ENCODE measurements at places on chromosomes 5 and 9.

DNA sequence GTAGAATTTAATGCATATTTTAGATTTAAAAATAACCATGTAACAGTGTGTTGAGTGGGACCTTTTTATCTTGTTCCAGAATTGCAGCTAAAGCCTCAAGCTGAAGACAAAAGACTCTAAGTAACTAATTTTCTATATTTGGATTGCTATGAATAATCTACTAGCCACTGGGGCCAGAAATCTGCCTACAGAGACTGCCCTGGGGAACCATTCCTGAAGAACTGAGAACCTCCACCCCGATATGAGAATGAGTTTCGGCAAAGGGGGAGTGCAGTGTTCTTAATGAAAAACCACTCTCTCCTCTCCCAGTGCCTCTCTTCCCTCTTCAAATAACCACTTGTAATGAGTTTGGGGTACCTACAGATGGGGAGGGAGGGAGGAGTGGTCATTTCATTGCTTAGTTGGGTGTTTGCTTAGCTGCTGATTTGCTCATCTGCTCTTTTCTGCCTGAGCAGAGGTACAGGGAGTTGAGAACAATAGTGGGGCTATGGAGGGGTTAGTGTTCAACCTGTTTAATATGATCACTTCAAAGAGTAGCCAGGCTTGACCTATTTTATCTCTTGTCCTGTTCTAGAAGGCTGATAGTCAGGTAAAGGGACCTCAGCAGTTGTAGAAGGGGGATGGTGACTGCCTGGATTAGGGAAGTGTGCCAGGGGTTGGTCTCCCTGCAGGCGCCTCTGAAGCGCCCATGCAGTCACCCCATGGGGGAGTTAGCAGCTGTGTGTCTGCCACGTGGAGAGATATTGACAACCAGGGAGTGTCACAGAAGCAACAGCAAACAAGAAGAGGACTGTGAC lies 47.7 kb downstream of the ATG10 start:
- DNase-seq: no peak

DNA sequence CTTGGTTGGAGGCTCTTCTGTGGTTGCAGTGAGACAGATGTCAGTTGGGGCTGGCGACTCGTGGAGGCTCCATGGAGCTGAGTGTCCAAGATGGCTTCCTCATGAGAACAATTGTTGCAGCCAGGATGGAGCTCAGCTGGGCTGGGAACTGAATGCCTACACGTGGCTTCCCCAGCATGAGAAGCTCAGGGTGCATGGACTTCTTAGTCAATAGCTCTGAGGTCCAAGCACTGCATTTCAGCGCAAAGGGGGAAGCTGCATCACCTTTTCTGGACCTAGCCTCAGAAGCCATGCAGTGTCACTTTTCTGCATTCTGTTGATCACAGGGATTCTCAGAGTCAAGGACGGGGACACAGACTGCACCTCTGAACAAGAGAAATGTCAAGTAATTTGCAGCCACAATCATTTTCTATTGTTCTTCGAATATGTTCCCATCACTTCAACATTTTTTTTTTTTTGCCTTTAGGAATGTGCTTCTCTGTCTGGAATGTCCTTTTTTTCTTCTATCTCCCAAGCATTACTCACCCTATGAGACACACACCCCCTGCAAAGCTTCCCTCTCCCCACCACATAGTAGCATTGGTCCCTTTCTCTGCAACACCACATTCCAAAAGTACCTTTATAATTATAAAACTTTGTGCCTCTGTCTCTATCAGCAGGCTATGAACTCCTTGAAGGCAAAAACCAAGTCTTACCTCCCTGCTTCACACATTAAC lies 57.5 kb upstream of the STK32A start:
- peak; percentile 59 for DNase-seq

DNA sequence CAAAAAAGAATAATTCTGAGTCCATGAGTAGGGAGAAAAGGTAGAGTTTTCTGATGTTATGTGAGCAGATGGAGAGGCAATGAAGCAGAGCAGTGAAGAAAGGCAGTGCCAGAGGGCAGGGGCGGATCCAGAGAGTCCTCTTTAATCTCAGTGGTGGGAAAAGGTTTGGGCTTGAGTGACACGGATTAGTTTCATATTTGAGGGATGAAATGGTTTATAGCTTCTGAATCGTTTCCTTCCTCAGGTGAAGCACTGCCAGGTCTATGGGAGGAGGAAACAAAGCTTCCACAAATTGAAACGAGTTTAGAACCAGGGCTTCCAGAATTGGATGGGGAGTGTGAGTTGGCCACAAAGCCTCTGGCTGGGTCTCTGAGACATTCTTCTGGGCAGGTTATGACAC lies 517.0 kb upstream of the PAPPA start:
- DNase-seq: no peak

- DNase-seq: no peak
Observed at GRCh38 chr9:100869326-100869725, 159.2 kb upstream of the PLPPR1 start.

DNA sequence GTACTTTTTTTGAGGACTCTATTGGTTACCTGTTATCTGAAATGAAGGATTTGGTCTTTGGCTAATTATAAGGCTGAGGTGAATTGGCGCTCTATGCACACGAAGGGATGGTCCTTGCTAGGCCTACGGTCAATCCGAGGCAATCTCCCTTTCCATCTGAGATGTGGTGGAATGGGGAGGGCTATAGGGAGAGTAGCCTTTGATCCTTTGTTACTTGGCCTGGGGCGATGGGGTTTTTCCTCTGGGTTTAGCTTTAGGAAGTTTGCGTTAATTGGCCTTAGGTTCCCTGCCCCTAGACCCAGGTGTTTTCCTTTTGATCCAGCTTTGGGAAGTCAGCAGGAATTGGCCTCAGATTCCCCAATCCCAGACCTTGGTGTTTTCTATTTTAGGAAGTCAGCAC lies 102.1 kb upstream of the C9orf72 start:
- DNase-seq: no peak

DNA sequence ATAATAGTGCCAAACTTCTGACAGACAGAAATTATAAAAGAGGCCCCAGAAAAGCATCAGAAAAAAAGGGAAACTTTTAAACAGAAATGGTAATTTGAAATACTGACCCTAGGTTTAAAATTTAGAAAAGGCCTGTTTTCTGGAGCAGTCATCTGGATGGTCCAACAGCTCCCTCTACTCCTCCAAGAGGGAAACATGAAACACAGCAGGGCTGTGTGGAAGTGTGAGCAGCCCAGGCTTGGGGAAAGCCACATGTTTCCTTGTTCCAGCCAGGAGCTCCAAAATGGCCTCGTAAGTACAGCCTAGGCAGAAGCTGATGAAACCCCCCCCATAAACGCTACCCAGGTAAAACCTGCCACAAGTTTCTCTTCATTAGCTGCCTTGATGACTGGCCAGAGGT lies 499.3 kb upstream of the ADAMTS16 start:
- DNase-seq: no peak

- DNase-seq: peak; percentile 45
Observed at GRCh38 chr9:86413971-86414880, 60.0 kb upstream of the TUT7 start.

- peak; percentile 15 for DNase-seq
Observed at GRCh38 chr9:112063151-112063550, 111.9 kb downstream of the SUSD1 start.

DNA sequence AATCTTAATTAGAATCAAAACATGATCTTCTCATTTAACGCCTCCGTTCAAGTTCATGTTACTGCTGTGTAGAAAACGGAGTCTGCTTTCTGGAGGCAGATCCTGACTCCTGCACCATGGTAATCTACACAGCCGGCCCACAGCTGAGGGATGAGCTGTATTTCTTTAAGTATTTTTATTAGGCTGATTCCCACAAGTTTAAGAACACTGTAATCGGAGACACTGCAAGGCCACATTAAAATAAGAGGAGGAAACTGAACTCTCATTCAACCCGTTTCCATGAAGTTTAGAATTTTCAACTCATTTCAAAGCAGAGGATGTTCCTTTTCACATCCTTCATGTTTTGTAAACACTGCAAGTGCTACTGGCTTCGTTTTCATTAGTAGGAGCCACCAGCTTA lies 372.2 kb downstream of the NFIB start:
- DNase-seq: no peak

DNA sequence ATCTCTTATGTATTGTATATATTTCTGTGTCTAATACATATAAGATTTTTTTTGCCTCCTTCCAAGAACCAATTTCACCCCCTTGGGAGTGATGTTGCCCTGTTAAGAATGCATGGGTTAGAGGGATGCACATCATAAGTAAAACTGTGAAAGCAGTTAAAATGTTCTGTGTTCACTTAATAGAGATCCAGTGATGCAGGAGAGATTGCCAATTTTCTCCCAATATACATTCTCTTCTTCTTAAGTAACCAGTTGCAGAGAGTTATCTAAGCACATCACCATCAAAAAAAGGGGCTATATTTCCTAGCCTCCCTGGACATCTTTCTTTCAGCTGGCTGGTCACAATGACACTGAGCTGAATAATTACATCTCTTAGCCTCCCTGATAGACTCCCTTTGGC lies 307.0 kb downstream of the OSTF1 start:
- no peak for DNase-seq

GRCh38 chr9:31669311-31669710 lies 715.1 kb upstream of the ACO1 start:
- no peak for DNase-seq

- no peak for DNase-seq
Observed at GRCh38 chr9:83144492-83144891, 81.5 kb upstream of the RASEF start.

DNA sequence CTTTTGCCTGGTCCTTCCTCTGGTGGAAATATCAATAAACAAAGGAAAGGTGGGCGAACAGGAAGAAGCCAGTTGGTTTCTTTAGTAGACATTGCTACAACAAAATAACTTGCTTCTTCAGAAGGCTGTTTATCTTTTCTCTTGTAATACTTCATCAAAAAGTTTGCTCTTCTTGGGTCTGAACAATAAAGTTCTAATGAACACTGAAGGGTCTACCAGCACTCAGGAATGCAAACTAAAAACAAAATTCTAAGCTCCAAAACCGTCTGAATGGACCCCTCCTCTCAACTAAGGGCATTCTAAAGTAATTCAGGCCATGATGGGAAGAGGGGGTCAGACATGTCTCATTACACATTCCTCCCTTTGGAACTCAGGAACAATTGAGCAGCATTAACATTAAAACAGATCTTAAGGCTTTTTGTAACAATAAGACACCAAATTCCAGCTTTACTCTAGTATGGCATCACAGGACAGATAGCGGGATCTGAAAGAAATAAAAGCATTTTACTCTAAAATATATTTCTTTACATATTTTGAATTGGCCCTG lies 2.3 kb downstream of the TBCA start:
- no peak for DNase-seq

DNA sequence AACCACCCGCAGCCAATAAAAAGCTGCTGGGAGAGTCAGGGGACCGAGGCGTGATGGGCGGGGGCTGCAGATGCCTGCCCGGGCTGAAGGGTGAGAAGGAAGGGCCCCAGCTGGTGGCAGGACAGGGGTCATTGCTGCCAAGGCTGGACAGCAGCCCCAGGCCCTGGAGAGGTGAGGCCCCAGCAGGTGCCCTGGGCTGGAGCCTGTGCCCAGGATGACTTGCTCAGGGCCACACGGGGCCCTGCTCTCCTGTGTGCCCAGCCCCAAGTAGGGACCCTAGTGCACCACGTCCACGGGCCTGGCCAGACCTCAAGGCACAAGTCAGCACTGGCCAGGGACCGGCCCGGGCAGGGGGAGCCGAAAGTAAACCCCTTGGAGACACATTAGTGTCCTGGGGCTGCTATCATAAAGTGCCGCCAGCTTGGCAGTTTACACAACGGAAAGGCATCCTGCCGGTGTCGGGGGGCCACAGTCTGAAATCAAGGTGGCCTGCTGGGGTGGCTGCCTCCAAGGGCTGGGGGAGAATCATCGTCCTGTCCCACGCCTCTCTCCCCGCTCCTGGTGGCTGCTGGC lies 22.0 kb downstream of the LHX3 start:
- DNase-seq: no peak

DNA sequence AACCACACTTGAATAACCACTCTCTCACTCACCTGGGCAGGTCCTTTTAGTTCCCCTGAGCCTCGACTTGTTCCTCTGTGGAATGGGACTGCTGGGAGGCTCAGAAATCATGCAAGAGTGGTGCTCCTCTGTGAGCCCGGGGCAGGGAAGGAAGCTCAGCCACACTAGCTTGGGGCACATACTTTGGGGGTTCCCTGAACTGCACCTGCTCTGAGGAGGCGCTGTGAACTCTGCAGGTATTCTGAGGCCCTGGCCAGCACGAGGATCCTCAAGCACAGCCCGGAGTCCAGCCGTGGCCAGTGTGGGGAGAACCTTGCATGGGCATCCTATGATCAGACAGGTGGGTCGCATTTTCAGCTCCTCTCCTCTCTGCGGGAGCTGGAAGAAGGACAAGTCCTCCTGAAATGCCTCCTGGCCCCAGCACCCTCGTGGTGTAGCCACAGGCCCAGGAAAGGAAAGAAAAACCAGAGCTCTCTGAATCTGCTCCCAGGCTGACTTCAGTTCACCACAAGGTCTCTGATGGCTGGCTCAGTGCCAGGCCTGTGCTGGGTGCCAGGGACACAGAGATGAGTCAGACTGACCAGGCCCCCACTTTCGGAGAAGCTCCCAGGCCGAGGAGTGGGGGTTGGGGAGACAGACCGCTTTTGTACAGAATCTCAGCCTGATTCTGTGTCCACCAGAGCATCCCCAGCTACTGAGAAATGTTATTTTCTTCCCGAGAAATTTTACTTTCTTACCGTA lies 11.9 kb downstream of the GLIPR2 start:
- peak; percentile 95 for DNase-seq

- no peak for DNase-seq
Observed at GRCh38 chr9:129480227-129480626, 140.7 kb downstream of the C9orf50 start.

DNA sequence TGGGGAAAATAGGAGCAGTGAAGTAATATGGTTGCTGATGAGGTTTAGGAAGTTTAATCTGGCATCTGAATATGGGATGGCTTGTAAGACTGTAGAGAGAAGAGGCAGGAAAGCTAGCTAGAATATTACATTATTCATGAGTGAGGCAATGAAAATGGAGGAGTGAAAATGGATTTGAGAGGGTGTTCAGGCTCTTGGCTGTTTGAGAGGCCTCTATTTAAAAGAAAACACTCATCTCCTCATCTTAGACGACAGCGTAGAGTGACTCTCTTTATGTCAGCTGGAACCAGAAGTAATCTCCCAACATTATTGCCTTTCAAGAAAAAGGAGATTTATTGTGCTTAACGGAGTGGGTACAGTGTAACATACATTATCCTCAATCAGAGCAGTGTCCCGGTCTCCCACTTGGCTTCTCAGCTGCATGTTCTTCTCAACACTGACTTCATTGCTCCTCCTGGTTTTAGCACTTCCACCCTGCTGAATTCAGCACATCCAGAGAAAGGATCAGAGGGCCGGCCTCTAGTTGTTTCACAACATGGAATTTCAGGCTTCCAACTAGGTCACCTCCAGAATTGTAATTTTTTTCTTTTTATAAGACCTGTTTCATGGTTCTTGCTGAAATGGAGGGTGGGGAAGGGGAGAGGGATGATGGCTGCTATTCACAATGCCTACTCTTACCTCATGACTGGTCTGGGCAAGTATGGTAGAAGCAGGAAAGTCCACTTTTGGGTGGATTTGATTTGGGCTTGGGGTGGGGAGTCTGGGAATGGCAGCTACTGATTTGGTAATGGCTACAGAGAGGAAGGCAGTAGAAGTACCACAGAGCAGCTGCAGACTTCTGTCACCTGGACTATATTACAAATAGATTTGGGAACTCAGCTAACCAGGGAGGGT lies 52.9 kb upstream of the KIAA1958 start:
- no peak for DNase-seq
